Stimulated activated CD4-positive, alpha-beta T cell treated with anti-CD3 and anti-CD28 coated beads, Interleukin-1b, Interleukin-23, amount 100 ng/mL, for 1 hour (primary cell): ENCODE measurements at places on chromosomes 2 and 18.

DNA sequence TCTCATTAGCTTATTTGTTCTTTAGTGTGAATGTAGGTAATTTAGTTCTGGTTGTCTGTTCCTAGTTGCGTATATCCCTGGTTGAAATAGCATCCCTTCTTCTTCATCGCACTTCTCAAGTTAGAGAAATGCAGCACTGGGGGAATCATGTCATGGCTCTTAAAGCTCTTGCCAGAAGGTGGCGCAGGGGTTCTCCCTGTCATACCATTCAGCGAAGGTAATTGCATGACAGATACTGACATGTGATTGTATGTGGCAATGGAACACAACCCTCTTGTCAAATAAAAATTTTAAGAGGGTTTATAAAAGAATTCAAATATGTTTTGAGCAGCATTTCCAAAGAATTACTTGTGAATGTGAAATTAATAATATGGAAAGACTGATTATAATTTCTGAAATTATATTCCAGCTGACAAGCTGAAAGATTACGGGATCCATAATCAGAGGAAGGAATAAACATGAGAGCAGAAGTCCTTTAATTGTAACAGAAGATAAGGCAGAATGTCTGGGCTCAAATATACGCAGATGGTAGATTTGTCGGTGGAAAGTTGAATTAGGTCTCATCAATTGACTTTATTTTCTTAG lies 411.7 kb downstream of the DSEL start:
- peak; percentile 9 for DNase-seq

GRCh38 chr2:145068509-145068908 lies 548.6 kb upstream of the ZEB2 start:
- DNase-seq: no peak

GRCh38 chr2:207525296-207525695 lies 4.5 kb upstream of the CREB1 start:
- DNase-seq: no peak

- no peak for DNase-seq
Measured at GRCh38 chr2:38700881-38701458, 35.1 kb downstream of the GALM start.

GRCh38 chr2:8615576-8616281 lies 66.1 kb upstream of the ID2 start:
- DNase-seq: no peak

- DNase-seq: no peak
Measured at GRCh38 chr2:20611077-20611843, 39.6 kb downstream of the HS1BP3 start.

GRCh38 chr2:128466776-128467175 lies 148.1 kb upstream of the HS6ST1 start:
- no peak for DNase-seq

DNA sequence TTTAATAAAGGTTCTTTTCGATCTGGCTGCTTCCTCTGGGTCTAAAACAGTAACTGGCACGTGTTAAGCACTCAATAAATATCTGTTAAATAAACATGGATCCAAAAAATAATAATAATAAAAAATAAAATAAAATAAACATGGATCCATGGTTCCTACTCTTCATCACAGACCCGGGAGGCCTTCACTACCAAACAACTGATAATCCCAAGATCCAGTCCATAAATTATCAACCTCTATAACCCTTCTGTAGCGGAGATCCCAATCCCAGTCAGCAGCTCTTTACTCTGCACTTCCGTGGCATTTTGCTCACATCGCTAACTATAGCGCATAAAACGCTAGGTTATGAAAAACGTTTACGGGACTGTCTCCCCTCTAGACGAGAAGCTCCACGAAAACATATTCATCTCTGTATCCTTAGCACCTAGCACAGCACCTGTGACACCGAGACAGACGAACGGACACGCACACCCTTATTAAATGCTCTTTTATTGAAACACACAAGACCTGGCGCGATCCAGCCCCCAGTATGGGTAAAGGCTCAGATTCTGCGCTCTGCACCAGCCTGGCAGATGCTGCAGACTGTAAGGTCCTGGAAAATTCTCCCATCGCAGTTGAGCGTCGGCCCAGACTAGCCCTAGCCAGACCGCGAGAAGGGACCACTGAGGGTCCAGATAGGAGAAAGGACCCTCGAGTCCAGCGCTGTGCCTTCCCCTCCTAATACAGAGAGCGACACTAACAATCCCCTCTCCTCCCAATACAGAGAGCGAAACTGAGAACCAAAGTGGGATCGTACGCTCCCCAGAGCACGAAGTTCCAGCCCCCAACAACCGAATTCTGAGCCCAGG lies 770 bp downstream of the NBAS start:
- no peak for DNase-seq

DNA sequence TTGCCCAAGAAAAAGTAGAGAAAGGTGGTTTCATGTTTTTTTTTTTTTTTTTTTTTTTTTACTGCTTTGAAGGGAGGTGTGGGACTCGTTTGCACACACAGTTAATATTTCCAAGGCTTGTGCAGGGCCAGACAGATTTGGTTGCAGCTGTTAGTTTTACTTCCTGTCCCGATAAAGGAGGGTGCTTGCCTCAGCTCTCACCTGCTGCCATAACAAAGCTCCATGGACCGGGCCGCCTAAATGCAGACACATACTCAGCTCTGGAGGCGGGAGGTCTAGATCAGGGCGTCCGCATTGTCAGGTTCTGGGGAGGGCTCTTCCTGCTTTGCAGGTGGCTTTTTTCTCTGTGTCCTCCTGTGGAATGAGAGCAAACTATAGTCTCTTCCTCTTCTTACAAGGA lies 69.9 kb downstream of the ODC1 start:
- no peak for DNase-seq

- DNase-seq: no peak
Measured at GRCh38 chr18:22688877-22689496, 244.1 kb upstream of the RBBP8 start.

GRCh38 chr2:102304711-102305611 lies 6.4 kb upstream of the IL1RL1 start:
- no peak for DNase-seq

DNA sequence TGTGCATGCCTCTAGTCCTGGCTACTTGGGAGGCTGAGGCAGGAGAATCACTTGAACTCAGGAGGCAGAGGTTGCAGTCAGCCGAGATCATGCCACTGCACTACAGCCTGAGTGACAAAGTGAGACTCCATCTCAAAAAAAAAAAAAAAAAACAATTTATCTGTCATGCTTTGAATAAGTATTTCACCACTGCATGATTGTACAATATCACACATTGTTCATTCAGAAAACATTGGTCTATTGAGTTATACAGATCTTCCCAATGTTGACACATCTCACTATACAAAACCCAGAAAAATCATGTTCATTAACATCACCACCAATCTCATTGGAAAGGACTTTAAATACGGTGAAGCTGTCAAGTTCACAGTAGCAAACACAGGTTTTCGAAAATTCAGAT lies 46.8 kb upstream of the PPM1B start:
- DNase-seq: no peak

- DNase-seq: peak; percentile 50
Measured at GRCh38 chr2:237432484-237433092, 18.6 kb upstream of the COL6A3 start.

- no peak for DNase-seq
Measured at GRCh38 chr2:211437396-211437795, 881.0 kb downstream of the CPS1 start.

DNA sequence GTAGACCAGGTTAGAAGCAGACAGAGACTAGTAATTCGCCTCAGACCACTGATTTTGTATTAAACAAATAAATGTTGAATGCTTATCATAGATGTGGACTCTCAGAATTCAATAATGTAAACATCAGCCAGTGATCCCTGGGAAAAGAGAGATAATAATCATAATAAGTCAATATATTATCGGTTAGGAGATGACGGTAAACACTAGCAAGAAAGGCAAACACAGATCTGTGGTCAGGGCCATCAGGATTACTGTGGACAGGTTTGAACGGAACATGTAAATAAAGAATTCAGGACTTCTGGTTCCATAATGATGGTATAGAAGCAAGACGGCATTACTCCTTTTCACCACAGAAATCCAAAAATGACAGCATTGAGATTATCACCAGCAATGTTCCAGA lies 861.6 kb downstream of the CBLN2 start:
- no peak for DNase-seq

DNA sequence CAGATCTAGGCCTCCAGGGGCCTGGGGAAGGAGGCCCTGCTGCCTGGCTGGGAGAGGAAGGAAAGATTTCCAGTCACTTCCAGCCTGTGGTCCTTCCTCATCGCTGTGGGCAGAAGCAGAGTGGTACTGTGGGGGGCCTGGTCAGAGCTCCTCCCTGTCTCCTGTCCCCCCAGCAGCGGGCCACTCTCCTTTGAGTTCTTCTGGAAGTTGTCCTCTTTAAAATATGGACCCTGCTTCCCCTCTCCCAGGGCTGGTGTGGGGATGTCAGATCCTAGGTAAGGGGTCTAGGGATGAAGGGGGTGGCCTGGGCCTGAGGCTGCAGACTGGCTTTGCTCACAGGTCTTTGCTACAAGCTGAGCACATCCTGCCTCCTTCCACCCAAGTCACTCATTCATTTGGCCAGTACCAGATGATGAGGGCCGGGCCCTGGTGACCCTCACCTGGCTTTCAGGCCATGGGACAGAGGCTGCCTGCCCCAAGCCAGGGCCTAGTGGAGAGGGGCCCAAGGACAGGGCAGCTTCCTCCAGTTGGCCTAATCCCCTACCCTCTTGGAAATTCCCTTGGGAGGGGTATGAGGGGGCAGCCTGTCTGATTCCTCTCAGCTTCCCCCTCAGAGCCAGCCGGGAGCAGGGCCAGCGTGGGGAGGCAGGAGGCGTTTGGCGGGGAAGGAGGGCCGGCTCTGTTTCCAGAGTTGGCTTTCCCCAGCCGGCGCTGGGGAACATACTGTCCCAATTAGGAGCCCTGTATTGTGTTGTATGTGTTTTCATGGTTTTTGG lies 231.9 kb downstream of the DYSF start:
- DNase-seq: no peak

DNA sequence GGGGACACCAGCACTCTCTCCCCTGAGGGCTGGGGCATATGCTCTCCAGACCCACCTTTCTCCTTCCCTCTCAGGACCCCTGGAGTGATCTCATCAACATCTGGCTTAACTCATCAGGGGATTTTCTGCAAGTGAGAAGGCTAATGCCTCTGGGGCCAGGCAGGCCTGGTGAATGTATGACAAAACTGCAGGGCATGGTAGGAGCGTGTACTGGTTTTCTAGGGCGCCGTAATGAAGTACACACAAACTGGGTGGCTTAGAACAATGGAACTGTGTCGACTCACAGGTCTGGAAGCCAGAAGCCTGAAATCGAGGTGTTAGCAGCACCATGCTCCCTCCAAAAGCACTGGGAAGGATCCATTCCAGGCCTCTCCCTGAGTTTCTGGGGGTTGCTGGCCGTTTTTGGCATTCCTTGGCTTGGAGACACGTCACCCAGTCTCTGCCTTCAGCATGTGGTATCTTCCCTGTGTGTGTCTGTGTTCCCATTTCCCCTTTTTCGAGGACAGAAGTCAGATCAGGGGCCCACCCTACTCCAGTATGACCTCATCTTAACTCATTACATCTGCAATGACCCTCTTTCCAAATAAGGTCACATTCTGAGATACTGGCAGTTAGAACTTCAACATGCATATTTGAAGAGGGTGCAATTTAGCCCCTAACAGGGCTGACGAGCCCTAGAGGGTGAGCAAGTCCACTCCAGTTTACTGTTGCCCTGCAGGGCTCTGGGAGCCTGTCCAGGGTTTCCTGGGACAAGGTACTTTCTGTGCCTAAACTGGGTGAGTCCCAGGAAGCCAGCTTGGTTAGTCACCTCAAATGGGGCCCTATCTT lies 45.5 kb upstream of the CAB39 start:
- DNase-seq: no peak

DNA sequence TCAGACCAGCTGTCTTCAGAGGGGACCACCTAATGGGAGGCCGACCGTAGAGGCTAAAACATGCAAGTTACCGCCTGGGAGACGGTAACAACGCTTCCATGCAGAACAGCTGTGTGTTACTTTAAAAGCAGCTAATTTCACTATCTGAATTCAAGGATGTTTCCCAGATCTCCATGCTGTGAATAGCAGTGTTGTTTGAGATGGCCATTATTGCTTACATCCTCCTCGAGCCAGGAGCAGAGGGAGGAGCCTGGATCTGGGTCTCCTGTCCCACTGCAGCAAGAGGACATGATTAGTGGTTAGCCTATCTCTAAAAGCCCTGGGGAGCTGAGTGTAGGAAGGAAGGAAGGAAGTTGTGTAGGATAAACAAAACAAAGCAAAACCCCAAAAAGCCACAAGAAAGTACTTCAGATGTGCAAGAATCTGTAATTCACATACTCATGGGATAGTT lies 50.9 kb downstream of the ACTR2 start:
- no peak for DNase-seq

- DNase-seq: no peak
Measured at GRCh38 chr2:26562811-26563645, 78.1 kb downstream of the CIB4 start.

GRCh38 chr2:61335187-61335586 lies 135.7 kb downstream of the USP34 start:
- no peak for DNase-seq

GRCh38 chr18:75377926-75378325 lies 49.6 kb downstream of the SMIM21 start:
- DNase-seq: no peak

DNA sequence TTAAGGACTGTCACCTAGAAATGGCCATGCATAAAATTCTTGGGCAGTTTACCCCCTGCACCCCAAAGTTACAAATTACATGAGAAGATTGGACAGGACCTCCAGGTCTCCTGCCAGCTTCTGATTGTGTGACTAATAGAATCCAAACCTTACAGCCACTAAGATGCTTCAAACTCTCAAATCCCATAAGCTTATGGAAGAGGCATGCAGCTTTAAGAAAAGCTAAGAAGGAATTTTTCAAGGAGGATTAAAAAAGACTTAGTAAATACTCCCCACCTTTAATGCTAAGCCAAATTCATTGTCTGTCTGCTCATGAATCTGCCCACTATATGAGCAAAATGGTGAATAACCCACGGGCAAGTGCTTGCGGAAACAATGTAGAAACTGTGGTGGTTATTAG lies 86.3 kb downstream of the MAIP1 start:
- DNase-seq: no peak

DNA sequence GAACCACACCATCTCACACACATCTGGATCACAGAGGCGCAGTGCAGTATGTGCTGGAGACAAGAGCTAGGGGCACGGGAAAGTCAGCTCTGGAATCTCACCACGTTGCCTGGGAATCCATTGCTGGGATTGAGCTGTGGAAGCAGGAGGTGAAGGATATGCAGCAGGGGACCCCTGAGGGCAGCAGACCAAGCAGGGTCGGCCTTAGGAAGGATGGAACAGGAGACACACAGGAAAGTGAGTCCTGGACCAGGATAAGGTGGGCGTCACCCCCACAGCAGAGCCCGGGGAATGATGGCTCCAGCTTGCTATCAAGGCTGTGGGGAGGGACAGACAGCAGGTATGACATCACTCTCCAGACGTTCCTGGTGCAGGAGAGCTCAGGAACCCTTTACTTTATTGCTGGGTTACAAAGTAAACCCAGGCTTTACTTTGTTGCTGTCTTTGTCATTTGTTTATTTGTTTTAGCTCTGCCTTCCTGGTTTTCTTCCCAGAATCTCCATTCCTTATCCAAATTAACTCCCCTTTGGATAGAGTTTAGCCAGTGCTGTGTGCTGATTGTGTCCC lies 329.8 kb upstream of the MYT1L start:
- DNase-seq: no peak
